ENCODE measurements at places on chromosomes 2 and 18.

GRCh38 chr18:32308493-32309120 is 118.8 kb downstream of the MEP1B start:
- DNase-seq, result no peak

DNA sequence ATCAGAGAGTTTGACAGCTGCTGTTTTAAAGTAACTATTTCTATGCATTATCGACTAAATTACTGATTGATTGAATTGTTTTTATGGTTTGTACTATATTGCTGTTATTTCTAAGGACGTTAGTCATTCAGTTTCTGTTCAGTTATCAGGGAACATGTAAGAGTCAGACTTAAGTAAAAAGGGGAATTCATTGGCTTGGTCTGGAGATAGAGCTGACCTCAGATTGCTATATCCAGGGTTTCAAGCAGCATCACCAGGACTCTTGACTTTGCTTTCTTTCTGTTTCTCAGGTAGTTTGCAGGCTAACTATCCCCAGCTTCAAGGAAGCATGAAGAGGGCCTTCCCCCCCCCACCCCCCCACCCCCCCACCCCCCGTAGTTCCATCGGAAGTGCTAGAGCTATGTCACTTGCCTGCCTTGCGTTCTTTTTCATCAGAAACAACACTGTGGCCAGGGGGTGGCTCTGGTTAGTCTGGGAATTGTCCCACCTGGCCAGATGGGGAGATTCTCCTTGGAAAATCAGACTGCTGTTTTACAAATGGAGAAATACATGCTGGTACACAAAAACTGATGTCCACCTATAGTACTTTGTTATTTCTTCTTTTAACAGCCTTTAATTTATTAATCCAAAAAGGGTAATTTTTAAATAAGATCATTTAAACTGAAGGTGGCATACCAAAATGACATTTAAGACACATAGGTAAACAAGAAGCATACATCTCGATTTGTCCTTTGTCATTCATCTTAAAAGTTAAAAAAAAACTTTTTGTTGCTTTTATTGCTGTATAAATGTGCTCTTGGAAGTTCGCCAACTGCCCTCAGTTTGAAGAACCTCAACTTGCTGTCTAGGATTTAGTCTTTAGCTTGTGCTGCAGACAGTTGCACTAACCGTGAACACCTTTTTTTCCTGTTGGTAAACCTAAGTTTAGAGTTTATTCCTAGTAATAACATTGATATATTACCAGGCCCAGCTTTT is 9.4 kb downstream of the SMAD4 start:
- no peak for DNase-seq

DNA sequence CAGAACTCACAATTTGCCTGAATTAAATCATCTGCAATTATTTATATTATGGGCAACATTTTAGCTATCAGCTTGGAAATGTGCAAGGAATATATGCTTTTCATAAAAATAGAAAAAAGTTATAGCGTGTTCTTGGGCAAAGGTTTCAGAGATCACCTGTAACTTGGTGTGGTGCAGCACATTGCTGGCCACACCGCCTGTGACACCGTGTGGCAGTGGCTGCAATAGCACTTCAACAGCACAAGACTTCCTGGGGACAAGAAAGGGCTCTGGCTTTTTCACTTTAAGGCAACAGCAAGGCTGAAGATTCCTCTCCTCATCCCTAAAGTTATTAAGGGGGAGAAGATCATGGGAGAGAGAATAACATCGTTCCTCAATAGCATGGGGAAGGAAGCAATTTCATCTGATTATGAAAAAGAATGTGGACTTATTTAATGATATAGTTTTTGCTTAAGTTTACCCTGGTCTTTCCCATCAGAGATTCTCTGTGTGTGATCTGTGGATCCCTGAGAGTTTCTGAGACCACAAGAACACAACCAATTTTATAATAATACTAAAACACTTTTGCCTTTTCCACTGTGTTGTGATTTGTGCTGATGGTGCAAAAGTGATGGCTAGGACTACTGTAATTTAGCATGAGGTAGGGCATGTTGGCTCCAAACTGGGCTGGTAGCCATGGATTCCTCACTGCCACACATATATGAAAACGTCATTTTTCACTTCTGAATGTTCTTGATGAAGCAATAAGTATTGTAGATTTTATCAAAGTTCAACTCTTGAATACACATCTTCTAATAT is 15.0 kb upstream of the SERPINB3 start:
- DNase-seq, result no peak

GRCh38 chr18:63818212-63818611 is 43.0 kb downstream of the SERPINB7 start:
- DNase-seq, result no peak

- no peak for DNase-seq
These were observed 16.4 kb upstream of the MARCHF7 start for GRCh38 chr2:159695795-159696448.

DNA sequence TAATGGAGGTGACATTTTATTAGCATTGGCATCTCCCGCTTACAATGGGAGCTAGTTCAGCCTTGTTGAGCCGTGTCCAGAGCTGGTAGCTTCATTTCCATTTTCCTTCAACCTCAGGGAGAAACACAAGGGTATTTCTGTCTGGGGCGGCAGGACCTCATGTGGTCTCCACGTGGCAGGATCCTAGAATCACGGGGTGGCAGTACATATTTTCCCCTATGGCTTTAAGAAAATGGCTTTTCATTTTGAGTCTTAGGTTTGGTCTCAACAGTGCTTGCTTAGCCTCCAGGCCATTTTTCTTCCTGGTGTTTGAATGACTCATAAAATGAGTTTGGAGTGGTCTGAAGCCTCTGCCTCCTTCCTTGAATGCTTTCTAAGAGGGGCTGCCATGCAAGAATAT is 20.3 kb downstream of the CABLES1 start:
- DNase-seq, result no peak

- DNase-seq, result peak; percentile 63
These were observed 22.2 kb upstream of the ITSN2 start for GRCh38 chr2:24382363-24383073.

- no peak for DNase-seq
These were observed 96.2 kb downstream of the TPO start for GRCh38 chr2:1509271-1510065.

DNA sequence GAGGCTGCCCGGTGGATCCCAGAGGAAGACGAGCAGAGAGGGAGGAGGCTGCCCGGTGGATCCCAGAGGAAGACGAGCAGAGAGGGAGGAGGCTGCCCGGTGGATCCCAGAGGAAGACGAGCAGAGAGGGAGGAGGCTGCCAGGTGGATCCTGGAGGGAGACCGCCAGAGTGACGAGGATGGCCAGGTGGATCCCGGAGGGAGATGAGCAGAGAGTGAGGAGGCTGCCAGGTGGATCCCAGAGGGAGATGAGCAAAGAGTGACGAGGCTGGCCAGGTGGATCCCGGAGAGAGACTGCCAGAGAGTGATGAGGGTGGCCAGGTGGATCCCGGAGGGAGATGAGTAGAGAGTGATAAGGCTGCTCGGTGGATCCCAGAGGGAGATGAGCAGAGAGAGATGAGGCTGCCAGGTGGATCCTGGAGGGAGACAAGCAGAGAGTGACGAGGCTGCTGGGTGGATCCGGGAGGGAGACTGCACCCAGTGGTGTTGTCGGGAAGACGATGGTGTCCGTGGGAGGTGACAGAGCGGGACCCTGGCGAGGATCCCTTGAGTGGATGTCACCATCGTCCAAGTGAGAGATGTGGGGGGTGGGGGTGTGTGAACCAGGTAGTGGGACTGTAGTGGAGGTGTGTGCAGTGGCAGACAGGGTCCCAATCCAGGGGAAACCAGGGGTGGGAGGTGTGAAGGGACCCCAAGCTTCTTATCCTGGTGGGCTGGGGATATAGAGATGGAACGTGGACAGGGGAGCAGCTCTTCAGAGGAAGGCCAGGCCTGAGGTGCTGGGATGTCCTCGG is 22.3 kb downstream of the DCDC2C start:
- DNase-seq, result no peak

- DNase-seq, result no peak
These were observed 24.4 kb upstream of the TRPM8 start for GRCh38 chr2:233892793-233893192.

DNA sequence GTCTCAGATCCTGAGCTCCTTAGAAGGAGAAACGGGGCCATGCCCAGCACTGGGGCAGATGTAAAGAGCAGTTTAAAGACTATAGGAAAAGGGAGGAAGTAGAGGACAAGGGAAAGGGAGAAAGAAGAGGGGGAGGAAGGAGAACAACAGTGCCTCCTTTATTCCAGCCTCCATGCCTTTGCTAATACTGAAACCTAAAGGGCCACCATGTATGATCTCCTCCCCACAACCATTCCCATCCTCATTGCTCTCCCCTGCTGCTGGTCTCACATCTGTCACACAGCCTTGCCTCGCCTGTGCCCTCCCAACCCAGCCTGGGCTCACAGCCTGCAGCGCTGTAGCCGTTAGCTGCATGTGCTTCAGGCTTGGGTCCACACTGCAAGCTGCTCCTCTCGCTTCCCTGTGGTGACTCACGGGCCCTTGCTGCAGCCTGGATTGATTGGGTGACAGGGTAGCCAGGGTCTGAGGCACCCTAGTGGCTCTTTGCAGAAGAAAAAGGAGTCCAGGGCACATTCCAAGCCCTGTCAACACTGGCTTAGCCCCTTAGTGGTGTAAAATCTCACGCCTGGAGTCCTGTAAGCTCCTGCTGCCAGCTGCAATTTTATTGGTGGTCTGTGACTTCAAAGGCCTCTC is 281.9 kb downstream of the SRBD1 start:
- DNase-seq, result no peak

DNA sequence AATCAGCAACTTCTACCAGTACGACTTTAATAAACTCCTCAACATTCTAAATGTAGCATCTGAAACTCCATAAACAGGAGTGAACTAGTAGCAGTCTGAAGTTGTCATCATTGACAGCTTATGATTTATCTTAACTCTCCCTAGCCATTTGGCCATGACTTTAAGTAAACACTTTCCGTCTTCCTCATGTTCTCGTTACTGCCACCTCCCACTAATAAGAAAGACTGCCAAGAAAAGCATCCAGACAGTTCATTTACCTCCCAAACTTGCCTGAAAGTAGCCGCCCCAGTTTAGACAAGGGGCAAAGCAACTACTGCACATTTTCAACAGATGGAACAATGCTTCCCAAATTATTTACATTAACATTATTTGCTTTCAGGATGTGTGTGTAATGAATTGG is 287.5 kb downstream of the OSR1 start:
- DNase-seq, result no peak

DNA sequence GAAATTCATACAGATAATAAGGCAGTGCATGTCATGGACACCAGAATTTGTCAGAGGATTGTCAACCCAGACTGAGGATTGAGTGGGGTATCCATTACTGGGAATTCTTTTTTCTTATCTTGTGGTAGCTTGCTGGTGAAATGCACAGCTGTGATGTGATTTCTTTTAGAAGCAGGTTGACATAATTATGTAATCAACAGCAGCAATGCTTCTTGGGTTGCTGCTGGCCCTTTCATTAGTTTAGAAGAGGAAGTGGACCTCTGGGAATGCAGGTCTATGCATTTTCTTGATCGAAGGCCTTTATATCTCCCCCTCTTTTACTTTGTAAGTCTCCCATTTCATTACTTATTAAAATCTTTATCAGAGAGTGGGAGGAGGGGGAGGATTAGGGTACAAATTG is 319.9 kb downstream of the AGPS start:
- DNase-seq, result no peak

DNA sequence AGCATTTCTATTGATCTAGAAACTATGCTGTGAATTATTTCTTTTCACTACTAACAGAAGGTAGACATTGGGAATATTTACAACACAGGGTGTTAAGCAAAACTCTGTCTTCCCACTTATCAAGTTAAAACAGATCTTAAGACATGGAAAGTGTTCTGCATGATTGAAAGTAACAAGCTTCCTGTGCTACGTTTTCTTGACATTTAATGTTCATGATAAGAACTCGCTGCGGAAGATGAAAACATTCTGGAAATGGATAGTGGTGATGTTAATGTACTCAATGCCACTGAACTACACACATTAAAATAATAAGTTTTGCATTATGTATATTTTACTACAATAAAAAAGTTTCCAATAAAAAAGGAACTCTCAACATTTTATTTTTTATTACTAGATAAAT is 74.4 kb upstream of the SCN7A start:
- DNase-seq, result no peak

GRCh38 chr2:99397266-99397920 is 60.2 kb downstream of the EIF5B start:
- no peak for DNase-seq

GRCh38 chr2:99140860-99141109 is 722 bp upstream of the C2orf15 start:
- DNase-seq, result no peak

DNA sequence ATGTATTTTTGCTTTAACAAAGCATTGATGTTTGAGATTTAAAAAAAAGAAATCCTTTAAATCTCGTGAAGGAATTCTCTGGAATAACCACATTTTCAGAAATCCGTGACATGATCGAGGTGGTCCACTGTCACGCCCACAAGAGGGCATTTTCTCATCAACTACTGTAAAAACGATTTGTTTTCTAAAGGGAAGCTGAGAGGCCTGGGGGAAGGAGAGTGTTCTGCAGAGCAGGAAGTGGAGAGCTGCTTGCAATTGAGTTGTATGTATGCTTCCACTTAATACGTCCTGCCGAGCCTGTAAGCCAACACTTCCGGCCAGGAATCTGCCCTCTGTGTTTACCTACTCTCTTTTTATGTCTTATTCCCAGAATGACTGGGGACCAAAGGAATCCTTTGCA is 19.4 kb downstream of the KLHL29 start:
- DNase-seq, result no peak
